Stimulated activated CD8-positive, alpha-beta memory T cell treated with anti-CD3 and anti-CD28 coated beads, Interleukin-7, amount 100 ng/mL, for 1 hour (primary cell): ENCODE measurements at places on chromosomes 7 and 10.

DNA sequence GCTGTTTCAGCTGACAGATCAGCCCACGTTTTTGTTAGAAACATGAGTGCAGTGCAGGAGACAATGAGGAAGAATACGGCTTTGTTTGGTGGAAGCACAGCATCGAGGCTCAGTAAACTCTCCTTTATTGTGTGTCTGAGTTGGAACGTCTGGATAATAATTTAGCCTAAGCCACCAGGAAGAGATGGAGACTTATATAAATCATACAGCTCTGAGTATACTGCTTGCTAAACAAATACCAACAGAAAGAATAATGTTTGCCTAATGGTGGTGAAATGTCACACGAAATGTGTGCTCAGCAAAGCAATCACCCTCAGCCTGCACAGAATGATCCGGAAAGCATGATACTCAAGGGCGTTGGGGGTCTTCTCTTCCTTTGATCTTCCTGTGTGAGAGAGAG, 664.1 kb upstream of the ADARB2 start:
- DNase-seq: no peak

DNA sequence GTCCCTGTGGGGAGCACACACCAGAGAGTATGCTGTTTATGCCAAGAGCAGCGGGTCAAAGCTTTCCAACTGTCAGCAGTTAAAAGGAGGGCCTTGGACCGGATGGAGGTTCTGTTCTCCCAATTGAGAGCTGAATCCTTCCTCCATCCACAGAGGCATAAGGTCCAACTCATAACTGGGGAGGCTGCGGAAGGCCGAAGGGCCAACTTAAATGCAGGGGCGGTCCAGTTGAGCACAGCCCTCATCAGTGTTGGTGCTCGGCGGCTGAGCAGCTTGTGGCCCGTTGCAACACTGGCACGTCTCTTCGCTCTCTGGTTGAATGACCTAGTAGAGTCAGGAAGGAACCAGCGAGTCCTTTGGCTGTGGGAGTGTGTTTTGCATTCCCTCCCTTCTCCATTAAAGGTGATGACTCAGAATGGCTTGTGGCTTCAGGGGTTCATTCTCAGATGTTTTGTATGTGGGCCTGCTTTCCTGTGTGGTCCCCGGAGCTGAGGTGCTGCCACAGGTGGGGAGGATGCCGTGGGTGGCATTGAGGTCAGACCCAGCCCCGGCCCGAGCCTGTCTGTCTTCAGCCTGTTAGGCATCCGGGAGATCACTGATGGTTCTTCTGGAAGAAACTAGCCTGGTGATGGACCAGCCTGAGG, 44.8 kb upstream of the DMBT1 start:
- peak; percentile 23 for DNase-seq

DNA sequence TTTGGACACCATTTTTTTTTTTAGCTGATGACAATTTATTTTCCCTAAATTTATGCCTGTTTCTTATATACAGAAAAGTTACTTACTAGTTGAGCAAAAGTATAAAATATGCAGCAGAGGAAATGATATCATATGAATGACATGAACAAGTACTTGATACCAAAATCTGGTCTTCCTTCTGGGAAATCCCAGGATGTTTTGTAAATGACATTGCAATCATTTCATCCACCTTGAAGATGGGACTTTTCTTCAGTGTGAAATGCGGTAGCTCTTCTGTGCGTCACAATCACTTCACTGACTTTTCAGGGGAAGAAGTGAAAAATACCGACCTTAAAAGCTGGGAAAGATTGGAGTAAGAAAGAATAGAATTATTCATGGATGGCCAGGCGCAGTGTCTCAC, 23.8 kb downstream of the C1QL3 start:
- no peak for DNase-seq

GRCh38 chr7:35727571-35727970, 32.6 kb upstream of the HERPUD2 start:
- DNase-seq: no peak

- no peak for DNase-seq
Observed at GRCh38 chr10:84243759-84244158, 1.1 kb upstream of the RGR start.

GRCh38 chr10:92122941-92123450, 167.9 kb downstream of the CPEB3 start:
- no peak for DNase-seq

DNA sequence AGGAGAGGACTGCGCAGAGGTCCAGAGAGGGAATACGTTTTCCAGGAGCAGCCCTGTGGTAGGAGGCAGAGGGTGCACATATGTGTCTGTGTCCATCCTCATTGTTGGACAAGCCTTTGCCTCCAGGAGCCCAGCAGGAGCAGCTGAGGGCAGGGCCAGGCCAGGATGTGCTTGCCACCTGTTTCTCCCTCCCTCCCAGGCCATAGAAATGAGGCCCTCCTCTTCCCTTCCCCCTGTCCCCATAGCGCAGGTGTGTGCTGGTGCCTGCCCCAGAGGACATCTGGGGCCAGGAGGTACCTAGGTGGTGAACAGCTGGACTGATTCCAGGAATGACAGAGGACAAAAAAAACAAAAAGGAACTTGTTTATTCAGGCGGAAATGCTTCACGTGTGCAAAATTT, 10.5 kb upstream of the CXCL12 start:
- no peak for DNase-seq

DNA sequence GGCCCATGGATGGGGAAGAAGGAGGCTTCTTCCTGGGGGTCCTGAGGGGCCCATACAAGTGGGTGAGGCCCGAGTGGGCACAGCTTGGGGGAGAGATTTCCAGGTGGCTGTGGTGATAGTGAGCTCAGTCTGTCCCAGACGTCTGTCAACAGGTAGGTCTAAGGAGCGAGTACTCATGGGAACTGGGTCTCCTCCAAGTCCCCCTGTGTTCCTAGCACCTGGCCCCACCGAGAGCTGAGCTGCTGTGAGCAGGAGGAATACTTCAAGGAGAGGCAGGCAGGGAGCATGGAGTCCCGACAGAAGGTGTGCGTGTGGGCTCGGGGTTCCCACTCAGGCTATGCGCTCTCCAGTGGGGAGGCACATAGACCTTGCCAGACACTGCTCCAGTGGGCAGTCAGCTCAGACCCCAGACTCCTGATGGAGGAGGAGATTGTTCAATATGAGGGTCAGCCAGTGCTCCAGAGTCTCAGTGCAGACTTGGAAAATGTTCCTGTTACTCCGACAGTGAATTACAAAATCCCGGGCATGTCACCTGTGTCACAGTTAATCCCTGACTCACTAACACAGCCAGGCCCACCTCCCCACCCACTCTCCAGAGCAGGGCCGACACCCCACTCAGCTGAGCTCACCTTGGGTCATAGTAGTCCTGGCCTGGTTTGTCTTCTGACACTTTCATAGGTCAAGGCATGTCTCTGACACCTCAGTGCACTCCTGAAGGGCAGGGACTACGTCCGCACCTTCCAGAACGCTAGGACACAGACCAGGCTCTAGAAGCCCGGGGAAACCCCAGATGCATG, 28.2 kb upstream of the C10orf53 start:
- no peak for DNase-seq

DNA sequence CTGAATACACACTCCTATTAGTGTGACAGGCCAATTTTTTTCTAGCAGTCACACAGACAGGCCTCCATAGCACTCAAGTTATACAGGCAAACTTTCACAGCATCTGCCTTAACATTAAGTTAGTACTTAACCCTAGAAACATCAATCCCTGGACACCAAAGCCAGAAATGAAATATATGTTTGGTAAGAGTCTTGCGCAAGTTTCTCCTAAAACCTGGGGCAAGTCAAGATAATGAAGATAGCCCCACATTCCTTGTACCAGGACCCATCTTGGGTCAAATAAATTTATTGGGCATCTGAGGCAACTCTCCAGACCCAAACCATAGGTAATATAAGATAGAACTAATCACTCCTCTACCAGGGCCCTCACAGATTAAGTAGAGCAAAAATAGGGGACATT, 70.8 kb upstream of the ZNF92 start:
- DNase-seq: no peak

DNA sequence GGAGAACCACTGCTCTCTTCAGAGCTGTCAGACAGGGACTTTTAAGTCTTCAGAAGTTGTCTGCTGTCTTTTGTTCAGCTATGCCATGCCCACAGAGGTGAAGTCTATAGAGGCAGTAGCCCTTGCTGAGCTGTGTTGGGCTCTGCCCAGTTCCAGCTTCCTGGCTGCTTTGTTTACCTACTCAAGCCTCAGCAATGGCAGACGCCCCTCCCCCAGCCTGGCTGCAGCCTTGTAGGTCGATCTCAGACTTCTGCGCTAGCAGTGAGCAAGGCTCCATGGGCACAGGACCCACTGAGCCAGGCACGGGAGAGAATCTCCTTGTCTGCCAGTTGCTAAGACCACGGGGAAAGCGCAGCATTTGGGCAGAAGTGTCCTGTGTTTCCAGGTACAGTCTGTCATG, 12.1 kb upstream of the CPA2 start:
- DNase-seq: no peak

DNA sequence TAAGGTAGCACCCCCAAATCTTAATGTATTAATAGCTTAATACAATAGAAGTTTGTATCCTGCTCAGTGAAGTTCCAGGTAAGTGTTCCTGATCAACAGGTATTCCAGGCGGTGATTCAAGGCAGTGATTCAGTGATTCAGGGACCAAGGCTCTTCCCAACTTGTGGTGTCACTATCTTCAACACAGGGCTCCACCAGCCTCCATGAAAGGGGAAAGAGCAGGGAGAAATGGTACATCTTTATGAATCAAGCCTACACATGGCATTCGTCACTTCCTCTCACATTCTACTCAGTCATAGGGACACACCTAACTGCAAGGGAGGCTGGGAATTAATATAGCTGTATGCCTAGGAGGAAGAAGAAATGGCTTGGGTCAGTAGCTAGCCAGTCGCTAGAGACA, 5.1 kb downstream of the GOLGA7B start:
- no peak for DNase-seq

DNA sequence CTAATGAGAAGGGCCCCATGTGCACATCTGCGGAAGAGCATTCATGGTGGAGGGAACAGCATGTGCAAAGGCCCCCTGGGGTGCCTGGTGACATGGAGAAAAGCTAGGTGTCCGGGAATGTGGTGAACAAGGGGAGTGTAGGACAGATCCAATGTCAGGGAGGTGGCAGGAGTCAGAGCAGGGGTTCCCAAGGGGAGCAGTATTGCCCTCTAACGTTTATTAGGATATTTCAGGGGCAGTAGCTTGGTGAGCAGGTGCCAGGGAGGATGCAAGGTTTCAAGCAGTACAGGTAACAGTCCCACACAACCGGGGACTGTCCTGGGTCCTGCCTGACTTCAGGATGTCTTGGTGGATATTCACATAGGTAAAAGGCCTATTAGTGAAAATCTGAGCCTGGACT, 209.6 kb downstream of the EMX2 start:
- no peak for DNase-seq

- DNase-seq: no peak
Observed at GRCh38 chr7:148868378-148868674, 15.8 kb downstream of the EZH2 start.

DNA sequence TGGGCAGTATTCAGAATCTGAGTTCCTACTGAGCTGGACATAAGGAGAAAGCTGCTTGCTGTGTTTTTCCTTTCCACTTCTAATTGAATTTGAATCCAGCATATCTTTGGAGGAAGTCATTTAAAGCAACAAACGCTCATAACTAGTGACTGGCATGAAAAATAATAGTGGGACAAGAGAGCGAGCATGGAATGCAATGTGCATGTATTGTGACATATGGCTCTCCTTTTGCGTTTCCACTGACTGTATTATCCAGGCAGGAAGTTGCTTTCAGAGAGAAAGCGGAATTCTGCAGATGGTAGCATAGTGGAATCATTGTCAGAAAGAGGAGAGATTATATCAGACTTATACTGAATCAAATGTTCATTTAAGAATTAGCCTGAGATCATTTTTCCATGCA, 368.6 kb downstream of the REEP3 start:
- DNase-seq: no peak

- no peak for DNase-seq
Observed at GRCh38 chr10:50396491-50397311, 145.4 kb upstream of the ASAH2 start.

DNA sequence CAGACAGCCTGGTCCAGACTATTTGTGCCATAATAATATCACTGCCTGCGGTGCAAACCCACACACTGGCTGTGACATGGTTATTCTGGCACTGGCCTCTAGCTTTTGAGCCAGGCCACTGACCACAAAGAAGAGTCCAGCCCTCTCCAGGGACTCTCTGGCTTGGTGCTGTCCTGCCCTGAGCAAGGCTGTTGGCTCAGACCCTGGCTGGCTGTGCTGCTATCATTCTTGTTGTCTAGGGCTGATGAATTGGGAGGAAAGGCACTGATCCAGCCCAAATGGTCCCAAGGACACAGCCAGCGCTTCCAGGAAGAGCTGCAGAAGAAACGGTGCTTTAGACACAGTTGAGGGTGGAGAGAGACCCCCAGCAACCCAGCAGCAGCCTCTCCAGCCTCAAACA, 80.8 kb downstream of the TMEM130 start:
- no peak for DNase-seq

DNA sequence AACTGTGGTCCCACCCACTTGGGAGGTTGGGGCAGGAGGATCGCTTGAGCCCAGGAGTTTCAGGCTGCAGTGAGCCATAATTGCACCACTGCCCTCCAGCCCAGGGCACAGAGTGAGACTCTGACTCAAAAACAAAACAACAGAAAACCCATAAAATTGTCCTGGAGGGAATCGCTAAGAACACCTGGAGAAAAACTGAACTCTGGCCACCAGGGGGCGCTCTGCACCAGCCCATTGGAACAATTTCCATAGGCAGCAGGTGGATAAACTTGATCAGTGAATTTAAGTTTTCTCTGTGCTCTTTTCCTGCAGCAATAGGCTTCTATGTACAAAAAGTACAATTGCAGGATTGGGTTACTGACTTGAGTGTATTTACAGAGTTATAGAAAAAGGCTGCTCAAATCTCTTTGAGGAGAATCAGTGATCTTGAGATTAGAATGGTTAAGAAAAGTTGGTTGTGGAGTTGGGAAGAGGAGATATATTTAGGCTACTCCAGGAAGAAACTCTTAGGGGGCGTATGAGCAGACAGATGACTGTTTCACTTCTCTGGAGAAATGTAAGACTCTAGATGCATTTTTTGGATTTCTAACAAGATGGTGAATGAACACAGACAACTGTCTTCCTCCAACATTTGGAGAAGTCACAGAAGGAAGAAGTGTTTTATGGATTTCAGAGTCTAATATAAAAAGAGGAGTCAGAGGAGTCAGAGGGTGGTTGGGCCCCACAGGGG, 274.9 kb upstream of the GALNT17 start:
- DNase-seq: peak; percentile 5

DNA sequence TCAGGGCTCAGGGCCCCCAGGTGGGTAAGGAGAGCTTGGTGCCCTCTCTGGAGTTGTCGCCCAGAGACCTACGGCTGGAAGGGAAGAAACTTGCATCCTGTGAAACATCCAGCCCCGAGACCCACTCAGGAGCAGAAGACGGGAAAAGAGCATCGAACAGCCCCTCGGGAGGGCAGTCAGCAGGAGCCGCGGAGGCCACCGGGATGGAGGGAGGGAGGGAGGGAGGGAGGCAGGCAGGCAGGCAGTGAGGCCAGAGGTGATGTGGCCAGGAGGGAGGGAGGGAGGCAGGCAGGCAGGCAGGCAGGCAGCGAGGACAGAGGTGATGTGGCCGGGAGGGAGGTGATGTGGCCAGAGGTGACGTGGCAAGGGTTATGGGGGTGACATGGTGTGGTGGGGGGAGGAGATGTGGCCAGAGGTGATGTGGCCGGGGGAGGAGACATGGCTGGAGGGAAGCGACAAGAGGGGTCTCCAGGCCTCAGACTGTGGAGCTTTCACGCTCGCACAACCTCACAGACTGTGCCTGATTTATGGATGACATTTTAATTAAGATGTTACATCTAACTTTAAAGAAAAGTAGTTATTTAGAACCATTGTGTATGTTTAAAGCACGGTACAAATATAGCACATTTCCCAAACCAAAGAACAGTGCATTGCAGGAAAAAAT, 141.1 kb downstream of the DIP2C start:
- no peak for DNase-seq

GRCh38 chr7:120005720-120006119, 267.3 kb upstream of the KCND2 start:
- DNase-seq: no peak
